Activated naive CD4-positive, alpha-beta T cell (primary cell): ENCODE measurements at places on chromosomes 3 and 15.

- no peak for DNase-seq
Measured at GRCh38 chr15:99414755-99415731, 150.7 kb upstream of the MEF2A start.

DNA sequence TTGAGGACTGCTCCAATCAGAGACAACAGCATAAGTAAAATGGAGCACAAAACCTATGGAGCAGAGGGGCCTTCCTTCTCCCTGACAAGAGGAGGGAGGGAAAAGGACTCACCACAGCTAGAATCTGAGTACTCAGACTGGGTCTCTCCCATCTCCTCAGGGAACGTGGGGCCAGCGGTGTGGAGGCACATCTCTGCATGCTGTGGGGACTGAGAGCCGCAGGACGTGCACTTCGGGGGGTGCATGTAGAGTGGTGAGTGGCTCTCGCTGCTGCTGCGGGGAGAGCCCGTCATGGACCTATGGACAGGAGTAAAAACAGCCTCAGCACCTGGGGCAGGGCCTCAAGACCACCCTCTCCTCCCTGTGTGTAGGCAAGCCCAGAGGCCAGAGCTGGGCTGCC, 17.0 kb downstream of the BCL6 start:
- no peak for DNase-seq

- no peak for DNase-seq
Measured at GRCh38 chr15:75817138-75817935, 25.9 kb upstream of the UBE2Q2 start.

- DNase-seq = no peak
Measured at GRCh38 chr15:91113030-91113429, 13.0 kb downstream of the SV2B start.

GRCh38 chr15:90691982-90692773, 25.0 kb upstream of the BLM start:
- no peak for DNase-seq

DNA sequence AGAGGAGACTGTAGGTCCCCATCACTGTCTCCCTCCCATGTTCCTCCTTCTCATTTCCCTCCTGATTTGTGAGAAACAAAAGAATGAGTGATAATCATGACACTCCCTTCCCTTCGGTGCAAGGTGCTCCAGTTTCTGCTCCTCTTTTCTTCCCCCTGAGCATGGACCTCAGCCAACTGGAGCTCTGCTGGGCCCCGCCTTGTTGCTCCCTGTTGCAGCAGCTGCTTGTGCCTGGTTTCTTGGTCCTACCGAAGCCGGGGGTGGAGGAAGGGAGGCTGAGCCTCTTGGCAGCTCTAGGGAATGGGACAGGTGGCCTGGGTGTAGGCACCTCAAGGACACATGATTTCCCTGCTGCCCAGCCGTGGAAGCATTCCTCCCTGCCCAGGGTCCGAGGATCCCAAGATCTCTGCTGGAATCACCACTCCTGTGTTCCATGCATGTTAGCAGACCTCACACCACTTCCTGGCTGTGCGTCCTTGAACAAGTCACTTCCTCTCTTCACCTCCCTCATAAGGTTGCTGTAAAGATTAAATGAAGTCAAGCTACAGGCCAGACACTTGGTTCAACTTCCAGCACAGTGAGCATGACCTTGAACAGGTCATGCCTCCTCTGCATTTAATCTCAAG, 131.6 kb upstream of the ABHD17C start:
- no peak for DNase-seq

- no peak for DNase-seq
Measured at GRCh38 chr15:50149090-50149489, 30.1 kb upstream of the ATP8B4 start.

GRCh38 chr3:195356151-195357086, 85.5 kb upstream of the XXYLT1 start:
- no peak for DNase-seq

- no peak for DNase-seq
Measured at GRCh38 chr3:24012589-24013269, 67.6 kb downstream of the NR1D2 start.
